ENCODE measurements at places on chromosomes 13 and 19. TPM values are rescaled to one million over a fixed set of nuclear protein-coding genes. Genes with fewer than 3 reads are reported as not detected.

GRCh38 chr19:28862238-28862637 lies 350.7 kb downstream of the UQCRFS1 start:
- no peak overlapping the region for H3K27ac ChIP-seq
- H3K36me3 ChIP-seq = no peaks in the 10 kb centered on the region
- no peak for DNase-seq
- no peak overlapping the region for H3K4me3 ChIP-seq
- no peaks in the 10 kb centered on the region for H3K27me3 ChIP-seq

The C19orf38 gene
- 2.0 TPM for total RNA-seq

The ZNF723 gene
- not detected for total RNA-seq

DNA sequence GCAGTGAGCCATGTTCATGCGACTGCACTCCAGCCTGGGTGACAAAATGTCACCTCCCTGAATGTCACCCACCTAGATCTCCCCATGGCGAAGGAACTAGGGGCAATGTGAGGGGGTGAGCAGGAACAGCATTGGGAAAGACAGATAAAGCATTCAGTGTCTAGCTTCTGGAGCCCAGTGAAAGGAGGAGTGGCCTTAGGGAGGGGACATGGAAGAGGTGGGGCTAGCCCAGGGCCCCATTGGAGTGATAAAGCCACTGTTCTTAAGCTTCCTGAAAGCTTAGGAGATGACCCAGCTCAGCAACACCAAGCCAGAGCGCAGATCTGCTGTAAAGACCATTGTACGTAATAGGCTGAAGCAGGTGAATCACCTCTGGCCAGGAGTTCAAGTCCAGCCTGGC lies 13.0 kb upstream of the KCNN1 start:
- H3K36me3 ChIP-seq = no peaks in the 10 kb centered on the region
- DNase-seq = no peak
- no peak overlapping the region for H3K4me3 ChIP-seq
- no peak overlapping the region for H3K27ac ChIP-seq
- H3K27me3 ChIP-seq = peaks cover 86% of the 10 kb centered on the region

The ADGRE3 gene
- not detected for total RNA-seq

- H3K27me3 ChIP-seq = peaks cover 3% of the 10 kb centered on the region
- no peak overlapping the region for H3K4me3 ChIP-seq
- no peak overlapping the region for H3K27ac ChIP-seq
- no peaks in the 10 kb centered on the region for H3K4me1 ChIP-seq
- no peak for DNase-seq
These were observed 10.4 kb downstream of the GJB2 start for GRCh38 chr13:20182231-20182846.
